ENCODE measurements at places on chromosomes 7 and 10. TPM values are rescaled to one million over a fixed set of nuclear protein-coding genes. Genes with fewer than 3 reads are reported as not detected.

DNA sequence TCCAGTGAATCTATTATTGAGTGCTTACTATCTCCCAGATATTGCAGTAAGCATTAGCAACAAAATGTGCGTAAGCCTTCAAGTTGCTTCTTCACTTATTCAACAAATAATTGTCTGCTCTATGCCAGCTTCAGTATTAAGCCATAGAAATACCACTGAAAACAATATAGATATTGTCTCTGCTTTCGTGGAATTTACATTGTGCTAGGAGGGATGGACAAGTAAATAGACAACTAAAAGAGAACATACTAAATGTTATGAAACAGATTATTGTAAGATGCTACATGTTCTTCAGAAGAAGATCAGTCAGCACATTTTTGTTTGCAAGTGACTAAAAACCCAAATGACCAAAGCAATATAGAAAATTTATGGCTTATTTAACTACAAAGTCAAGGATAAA is 27.3 kb downstream of the CFAP69 start:
- DNase-seq, result no peak

- no peak for DNase-seq
Observed at GRCh38 chr7:93877742-93878141, 12.8 kb downstream of the TFPI2 start.

The CEP55 gene
- 18.2 TPM for polyA plus RNA-seq

The MYO1G gene
- polyA plus RNA-seq, result 19.5 TPM

DNA sequence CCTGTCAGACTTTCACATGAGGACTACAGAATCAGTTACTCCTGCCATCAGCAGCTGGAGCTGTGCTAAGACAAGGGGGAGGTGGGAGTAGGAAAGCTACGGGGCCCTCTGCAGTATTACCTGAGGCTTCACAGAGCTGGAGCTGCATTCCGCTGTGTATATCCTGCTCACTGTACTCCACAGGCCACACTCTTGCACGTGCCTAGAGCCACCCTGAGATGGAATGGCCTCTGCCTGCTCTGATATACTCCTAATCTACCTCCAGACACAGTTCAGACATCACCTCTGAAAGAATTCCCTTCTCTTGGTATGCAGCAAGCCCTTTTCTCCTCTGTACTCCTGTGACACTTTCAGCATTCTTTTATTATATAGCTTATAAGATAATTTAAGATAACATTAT is 34.8 kb downstream of the TRDMT1 start:
- DNase-seq, result no peak

The HTR5A gene
- not detected for polyA plus RNA-seq

GRCh38 chr10:94006591-94007550 is 13.1 kb downstream of the PLCE1 start:
- no peak for DNase-seq

DNA sequence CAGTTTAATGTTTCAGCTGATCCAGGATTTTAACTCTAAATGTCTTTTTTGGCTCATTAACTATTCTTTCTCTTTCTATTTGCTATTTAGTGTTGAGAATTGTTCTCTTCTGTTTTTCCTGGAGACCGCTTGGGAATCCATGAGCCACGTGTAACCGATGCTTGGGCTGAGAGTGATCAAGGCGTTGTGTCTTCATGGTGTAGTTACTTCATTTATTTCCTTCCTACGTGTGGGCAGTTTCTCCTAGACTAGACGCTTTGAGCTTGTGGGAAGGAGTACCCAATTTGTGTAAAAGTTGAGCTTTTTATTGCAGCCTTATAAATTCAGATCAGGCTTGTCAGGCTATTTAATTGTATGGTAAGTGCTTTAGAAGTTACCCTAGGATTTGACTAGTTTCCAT is 2.9 kb downstream of the EIF3B start:
- no peak for DNase-seq

DNA sequence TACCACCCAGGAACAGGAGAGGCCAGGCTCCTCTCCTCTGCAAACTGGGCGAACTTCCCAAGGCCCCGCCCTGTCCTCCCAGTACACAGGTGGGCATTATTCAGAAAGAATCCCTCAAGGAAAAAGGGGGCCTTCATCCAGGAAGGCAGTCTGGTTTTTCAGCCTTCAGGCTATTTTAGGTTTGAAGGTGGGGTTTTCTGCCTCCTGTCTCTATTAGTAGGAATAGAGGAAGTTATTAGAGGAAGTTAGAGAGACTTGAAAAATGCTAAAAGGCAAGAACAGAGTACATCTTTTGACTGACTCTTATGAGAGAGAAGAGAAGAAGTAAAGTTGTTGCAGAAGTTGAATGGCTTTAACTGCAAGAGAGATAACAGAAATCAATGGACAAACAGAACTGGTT is 250.9 kb upstream of the SORCS1 start:
- no peak for DNase-seq

The CTTNBP2 gene
- polyA plus RNA-seq, result 0.82 TPM
